ENCODE measurements at places on chromosomes 16 and 17.
A peak's percentile ranks its signal among the peaks of the same experiment; 100 is the strongest.

DNA sequence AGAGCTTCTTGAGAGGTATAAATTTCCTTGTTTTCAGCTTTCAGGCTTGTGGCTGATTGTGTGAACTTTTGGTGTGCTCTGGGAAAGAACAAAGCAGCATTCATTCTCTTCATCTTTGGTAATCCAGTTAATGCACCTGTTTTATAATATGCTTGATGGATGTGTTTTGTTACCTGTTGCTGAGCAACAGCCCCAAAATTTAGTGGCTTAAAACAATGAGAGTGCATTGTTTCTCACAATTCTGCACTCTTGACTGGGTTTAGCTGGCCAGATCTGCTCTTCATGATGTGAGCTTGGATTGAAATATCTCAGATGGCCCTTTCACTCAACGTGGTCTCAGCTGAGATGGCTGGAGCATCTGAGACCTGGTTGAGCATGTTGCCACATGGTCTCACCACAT lies 58.7 kb upstream of the NOL11 start:
- DNase-seq, result no peak

- no peak for DNase-seq
These were observed 4.6 kb downstream of the PIEZO1 start for GRCh38 chr16:88780142-88781062.

GRCh38 chr17:208429-208828 lies 27.0 kb upstream of the DOC2B start:
- DNase-seq, result no peak

- no peak for DNase-seq
These were observed 130.9 kb upstream of the CACNG3 start for GRCh38 chr16:24125214-24125613.

DNA sequence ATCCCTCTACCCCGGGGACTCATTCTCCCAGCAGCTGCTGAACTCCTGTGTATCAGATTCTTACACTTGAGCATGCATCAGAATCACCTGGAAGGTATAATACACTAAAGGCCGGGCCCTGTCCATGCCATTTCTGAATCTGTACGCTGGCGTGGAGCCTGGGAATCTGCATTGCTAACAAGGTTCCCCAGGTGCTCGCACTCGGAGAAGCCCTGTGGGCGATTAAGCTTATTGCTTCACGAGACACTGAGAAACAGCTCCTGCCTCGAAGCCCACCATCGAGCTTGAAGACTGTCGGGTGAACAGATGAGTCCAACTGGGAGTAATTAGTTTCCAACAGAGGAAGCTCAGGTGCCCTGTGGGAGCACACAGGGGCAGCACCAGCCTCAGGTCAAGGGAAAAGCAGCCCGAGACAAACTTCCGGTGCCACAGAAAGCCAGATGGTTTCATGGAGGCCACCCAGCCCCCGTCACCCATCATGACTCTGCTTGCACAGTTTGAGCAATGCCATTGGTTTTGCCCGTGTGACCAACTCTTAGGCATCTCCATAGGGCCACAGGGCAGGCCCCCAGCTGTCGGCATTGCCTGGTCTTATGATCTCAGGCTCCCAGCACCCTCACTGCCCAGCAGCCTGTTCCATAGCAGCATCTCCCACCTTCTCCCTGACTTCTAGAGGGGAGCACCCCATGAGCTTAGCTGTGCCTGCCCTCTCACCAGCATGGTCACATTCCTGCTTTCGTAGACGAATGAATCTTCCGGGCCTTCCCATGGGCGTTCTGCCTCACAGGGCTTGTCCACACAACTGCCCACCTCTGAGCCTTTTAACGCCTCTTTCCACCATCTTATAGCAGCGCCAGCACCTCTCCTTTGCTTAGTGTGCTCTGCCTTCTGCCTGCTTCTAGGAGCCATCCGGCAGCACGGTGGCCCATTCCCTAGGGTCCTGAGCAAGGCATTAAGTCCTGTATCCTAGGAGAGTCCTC lies 10.9 kb downstream of the CTRB2 start:
- no peak for DNase-seq

DNA sequence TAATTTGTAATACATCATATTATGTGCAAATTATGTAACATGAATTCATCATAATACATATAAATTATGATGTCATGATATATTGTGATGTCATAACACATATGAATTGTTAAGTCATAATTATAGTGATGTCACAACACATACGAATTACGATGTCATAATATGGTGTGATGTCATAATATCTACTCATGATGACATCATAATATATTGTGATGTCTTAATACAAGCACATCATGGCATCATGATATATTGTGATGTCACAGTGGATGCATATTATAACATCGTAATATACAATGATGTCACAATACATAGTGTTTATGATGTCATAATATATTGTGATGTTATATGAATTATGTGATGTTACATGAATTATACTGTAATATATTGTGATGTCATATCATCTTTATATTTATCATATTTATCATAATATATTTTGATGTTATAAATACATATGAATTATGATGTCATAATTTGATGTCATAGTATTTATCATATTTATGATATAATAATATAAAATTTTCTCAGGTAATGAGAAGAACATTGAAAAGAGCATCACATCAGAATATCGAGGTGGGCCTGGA lies 1793.0 kb downstream of the TP53TG3F start:
- no peak for DNase-seq

DNA sequence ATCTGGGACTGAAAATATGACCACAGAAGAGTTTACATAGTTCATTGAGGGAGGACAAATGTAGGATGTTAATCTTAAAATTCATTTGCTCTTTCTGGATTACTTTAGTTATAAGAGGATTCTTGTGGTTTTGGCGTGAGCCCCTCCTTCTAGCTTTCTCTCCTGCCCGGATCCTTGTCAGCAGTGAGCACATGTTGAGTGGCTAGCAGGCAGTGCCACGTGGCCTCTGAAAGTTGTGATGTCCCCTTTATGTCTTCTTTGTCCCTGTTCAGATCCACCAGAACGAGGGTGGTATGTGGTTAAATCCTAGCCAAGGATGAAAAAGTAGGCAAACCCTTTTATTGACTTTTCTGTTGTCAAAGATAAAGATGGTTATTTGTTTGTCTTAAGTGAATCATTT lies 83.8 kb downstream of the GNAO1 start:
- no peak for DNase-seq

GRCh38 chr17:45248132-45248957 lies 13.5 kb downstream of the SPATA32 start:
- DNase-seq, result no peak

GRCh38 chr17:20207262-20207985 lies 198.3 kb downstream of the SPECC1 start:
- no peak for DNase-seq

DNA sequence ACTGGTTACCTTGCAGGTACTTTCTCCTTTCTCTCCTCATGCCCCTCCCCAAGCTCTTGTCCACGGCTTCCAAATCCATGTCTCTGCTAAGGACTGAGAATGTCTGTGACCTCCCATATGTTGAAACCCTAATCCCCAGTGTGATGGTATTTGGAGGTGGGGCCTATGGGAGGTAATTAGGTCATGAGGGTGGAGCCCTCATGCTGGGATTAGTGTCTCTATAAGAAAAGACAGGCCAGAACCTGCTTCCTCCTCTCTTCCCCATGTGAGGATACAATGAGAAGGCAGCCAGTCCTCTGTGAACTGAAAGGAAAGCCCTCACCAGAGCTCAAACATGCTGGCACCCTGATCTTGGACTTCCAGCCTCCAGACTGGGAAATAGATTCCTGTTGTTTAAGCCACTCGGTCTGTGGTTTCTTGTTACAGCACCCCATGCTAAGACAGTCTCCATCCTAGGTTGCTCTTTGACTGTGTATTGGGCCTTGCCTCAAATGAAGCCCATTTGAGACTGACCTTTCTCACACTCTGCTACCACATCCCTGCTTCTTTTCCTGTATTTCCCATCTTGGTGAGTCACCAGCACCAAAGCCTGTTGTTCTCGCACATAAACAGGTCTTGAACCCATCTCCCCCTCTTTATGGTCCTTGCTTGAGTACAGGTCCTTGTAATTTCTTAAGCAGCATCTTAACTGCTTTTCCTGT lies 135.0 kb downstream of the CDK5R1 start:
- no peak for DNase-seq

- no peak for DNase-seq
These were observed 239.5 kb downstream of the GSG1L start for GRCh38 chr16:27824006-27824405.

GRCh38 chr17:56119191-56119590 lies 34.1 kb upstream of the ANKFN1 start:
- DNase-seq, result no peak

GRCh38 chr17:13385481-13385911 lies 216.2 kb downstream of the HS3ST3A1 start:
- DNase-seq, result peak; percentile 6

- DNase-seq, result no peak
These were observed 26.9 kb downstream of the ABCC1 start for GRCh38 chr16:15976225-15976812.

DNA sequence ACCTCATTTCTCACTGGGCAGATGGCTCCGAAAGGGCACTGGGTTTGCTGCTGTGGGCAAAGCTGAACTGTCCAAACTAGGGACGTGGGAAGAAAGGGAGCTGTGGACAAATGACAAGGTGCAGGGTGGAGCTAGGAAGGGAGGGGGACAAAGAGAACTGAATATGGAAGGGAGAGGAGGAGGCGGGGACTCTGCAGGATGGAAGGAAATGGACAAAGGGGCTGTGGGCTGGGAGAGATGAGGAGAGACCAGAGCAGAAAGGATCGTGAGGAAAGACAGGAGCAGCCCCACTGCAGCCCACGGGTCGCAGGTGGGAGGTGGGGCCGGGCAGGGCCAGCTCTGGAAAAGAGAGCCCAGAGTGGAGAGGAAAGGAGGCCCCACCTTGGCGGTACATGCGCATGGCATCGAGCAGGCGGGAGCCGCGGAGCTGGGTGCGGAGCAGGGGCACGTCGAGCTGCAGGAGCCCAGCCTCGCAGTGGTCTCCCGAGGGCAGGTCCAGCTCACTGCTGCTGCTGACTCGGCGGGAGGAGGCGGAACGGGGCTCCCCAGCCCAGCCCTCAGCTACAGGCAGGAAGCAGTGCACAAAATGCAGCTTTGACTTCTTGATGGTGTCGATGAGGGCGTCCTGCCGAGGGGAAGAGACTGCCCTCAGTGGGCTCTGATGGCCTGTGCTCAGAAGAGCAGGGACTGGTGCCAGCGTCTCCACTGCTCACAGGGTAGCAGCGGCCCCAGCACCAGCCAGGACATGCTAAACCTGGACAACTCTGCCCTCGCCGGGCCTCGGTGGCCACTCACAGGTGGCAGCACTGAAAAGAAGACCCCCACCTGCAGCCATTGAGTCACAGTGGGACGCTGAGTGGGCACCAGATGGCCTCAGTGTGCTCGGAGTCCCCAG lies 66.8 kb downstream of the PIPOX start:
- DNase-seq, result no peak

DNA sequence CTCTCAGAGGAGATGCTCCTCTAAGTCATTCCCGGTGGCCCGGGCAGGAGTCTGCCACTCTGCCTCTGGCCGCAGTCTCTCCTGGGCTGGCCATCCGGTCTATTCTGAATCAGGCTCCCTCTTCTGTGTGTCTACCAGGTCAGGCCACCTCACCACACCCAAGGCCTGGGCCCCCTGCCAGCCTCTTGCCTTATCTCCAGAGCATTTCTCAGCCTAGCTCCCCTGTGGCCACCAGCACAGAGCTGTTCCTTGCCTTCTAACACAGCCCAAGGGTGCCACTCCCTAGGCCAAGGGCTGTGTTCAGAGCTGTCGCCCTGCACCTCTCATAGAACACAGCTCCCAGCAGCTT lies 55.3 kb downstream of the MYO18A start:
- DNase-seq, result no peak

GRCh38 chr16:88375236-88375975 lies 7.4 kb upstream of the ZNF469 start:
- DNase-seq, result no peak

- no peak for DNase-seq
These were observed 74.5 kb upstream of the METRNL start for GRCh38 chr17:83004791-83005380.

GRCh38 chr16:30876867-30877266 lies 17.0 kb downstream of the BCL7C start:
- DNase-seq, result no peak

DNA sequence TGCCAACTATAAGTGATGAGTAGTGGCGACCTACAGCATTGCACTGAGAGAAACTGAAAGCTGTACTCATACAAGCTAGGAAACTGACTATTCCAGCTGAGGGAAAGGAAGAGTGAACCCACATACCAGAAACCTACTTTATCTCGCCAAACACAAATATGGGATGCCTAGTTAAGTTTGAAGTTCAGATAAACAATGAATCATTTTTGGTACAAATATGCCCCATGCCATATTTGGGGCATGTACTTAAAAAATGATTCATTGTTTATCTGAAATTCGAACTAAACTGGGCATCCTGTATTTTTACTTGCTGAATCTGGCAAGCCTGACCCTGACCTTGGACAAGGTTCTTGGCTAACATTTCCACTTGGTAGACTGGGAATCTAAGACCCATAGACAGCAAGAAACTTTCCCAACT lies 527.8 kb upstream of the PSMD7 start:
- DNase-seq, result peak; percentile 19

- DNase-seq, result no peak
These were observed 50.4 kb downstream of the KATNIP start for GRCh38 chr16:27600381-27600780.

- no peak for DNase-seq
These were observed 114.0 kb downstream of the CMIP start for GRCh38 chr16:81558444-81559175.

- DNase-seq, result no peak
These were observed 45.3 kb downstream of the RPH3AL start for GRCh38 chr17:307295-307691.

DNA sequence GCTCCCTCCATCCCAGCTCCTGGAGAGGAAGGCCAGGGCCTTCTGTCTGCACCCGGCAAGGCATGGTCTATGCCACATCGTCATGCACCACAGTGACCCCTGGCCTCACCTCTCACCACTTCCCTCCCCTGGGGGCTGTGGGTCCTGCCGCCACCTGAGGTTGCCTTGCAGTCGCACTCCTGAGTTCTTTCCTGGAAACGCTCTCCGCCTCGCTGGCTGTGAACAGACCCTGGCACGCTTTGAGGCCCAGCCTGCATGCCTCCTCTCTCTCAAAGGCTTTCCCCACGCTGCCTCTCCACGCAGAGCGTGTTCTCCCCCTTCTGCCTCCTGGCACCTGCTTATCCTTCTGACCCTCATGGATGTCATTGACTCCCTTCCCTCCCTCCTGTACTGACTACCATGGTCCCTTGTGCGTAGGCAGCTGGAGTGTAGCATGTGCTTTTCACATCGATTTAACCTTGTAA lies 45.4 kb downstream of the SEC14L1 start:
- no peak for DNase-seq

DNA sequence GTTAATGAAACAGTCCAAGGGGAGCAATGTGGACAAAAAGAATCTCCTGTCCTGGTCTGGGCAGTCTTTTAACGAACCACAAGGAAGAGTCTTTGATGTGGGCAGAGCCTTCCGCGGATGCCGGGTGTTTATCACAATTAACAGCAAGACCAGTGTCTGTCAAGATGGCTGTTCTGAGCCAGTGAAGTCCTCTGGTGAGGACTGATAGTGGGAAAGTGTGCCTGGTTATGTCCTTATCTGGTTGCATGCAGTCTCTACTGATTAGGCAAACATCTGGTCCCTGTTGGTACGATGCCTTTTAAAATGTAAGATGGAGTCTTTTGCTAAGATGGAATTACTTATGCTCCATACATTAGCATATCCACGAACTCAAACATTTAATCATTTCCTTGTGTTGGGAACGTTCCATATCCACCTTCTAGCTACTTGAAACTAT lies 88.5 kb downstream of the ZNF18 start:
- no peak for DNase-seq

- DNase-seq, result no peak
These were observed 17.6 kb upstream of the ARL4D start for GRCh38 chr17:43381204-43381603.

GRCh38 chr16:69410219-69410990 lies 14.0 kb upstream of the CYB5B start:
- no peak for DNase-seq
